ENCODE measurements at places on chromosomes 7 and 10. TPM values are rescaled to one million over a fixed set of nuclear protein-coding genes. Genes with fewer than 3 reads are reported as not detected.

GRCh38 chr7:35905555-35905954 is 104.7 kb downstream of the SEPTIN7 start:
- peaks cover 13% of the 10 kb centered on the region for H3K4me1 ChIP-seq
- no peak overlapping the region for H3K4me3 ChIP-seq

DNA sequence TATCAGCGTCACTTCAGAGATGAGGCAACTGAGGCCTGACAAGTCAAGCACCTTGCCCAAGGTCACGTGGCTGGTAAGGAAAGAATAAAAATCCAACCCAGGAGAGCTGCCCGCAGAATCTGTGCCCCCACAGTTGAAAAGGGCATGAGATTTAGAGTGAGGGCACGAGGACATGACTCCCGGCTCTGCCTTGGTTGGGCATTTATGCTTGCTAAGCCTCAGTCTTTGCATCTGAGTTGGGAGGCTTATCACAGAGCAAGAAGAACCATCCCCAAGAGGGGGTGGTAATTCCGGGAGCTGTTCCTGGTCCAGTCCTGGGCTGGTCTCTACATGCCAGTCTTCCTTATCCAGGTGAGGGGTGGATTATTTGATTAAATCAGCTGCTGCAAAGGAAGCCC is 37.3 kb downstream of the PLPP4 start:
- H3K27ac ChIP-seq, result no peak overlapping the region
- no peaks in the 10 kb centered on the region for H3K27me3 ChIP-seq
- no peak for DNase-seq
- H3K4me3 ChIP-seq, result no peak overlapping the region
- H3K4me1 ChIP-seq, result no peaks in the 10 kb centered on the region

C10orf67 gene
- 0.20 TPM for total RNA-seq

GATA3 gene
- total RNA-seq, result 48.3 TPM

EPO gene
- 0.22 TPM for total RNA-seq

BRAF gene
- 34.4 TPM for total RNA-seq

- no peaks in the 10 kb centered on the region for H3K36me3 ChIP-seq
- H3K4me1 ChIP-seq, result no peaks in the 10 kb centered on the region
- H3K4me3 ChIP-seq, result no peak overlapping the region
- DNase-seq, result no peak
Measured at GRCh38 chr7:30750683-30751650, 968 bp upstream of the INMT start.

- H3K36me3 ChIP-seq, result peaks cover 59% of the 10 kb centered on the region
- no peak overlapping the region for H3K4me3 ChIP-seq
- no peaks in the 10 kb centered on the region for H3K27me3 ChIP-seq
- DNase-seq, result no peak
- H3K4me1 ChIP-seq, result peaks cover 8% of the 10 kb centered on the region
Measured at GRCh38 chr7:137923380-137923779, 76.6 kb upstream of the DGKI start.

SEPTIN14 gene
- not detected for total RNA-seq

DNA sequence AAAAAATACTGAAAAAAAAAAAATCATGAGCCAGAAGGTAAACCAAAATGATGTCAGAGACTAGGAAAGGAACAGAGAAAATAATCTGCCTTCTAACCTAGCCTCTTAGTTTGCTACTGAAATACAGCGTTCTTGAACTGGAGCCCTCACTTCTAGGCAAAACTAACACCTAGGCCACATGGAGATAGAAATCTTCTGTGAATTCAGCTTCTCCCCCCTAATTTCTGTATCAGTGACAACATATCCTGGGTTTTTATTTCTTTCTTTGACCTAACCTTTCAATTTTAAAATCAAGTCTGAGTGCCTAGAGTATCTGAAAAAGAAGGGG is 100.1 kb upstream of the GLCCI1 start:
- H3K27ac ChIP-seq, result no peak overlapping the region
- H3K36me3 ChIP-seq, result peaks cover 2% of the 10 kb centered on the region
- no peak for DNase-seq
- no peaks in the 10 kb centered on the region for H3K27me3 ChIP-seq

DNA sequence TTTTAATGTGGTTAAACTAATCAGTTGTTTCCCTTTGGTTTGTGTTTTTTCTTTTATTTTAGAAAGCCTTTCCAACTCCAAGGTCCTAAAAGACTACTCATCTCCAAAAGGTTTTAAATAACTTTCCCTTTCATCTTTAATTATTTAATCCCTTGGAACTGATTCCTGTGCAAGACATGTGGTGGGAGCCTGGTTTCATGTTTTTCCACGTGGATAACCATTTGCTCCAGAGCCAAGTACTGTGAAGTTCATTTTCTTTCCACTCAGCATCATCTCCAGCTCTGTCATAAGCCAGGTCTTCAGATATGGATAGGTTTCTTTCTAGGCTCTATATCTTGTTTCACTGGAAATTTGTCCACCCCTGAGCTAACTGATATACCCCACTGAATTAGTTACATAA is 16.7 kb downstream of the PPP1R3C start:
- no peak overlapping the region for H3K4me3 ChIP-seq
- peaks cover 11% of the 10 kb centered on the region for H3K27me3 ChIP-seq
- DNase-seq, result no peak
- H3K36me3 ChIP-seq, result no peaks in the 10 kb centered on the region
- no peaks in the 10 kb centered on the region for H3K4me1 ChIP-seq

- peaks cover 2% of the 10 kb centered on the region for H3K4me1 ChIP-seq
- H3K36me3 ChIP-seq, result peaks cover 27% of the 10 kb centered on the region
- no peak overlapping the region for H3K27ac ChIP-seq
- no peaks in the 10 kb centered on the region for H3K27me3 ChIP-seq
Measured at GRCh38 chr7:104967088-104967487, 46.9 kb upstream of the KMT2E start.
